ENCODE measurements at places on chromosomes 6 and 20. TPM values are rescaled to one million over a fixed set of nuclear protein-coding genes. Genes with fewer than 3 reads are reported as not detected.

DNA sequence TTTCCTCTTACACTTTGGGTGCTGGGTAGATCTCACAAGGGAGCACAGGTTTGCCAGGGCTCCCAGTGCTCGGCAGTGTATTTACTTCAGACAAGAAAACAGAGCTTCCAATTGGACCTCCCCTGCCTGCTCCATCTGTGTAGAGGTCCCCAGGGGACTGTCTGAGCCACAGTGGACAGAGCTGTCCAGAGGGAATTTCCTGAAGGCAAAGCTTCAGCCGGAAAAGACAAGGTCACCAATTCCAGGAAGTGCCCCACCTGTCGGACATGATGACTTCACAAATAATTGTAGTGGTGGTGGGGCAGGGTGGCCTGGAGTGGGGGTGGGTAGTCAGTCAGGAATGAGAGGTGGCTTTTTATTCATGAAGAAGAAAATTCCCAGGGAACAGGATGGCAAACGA lies 18.6 kb downstream of the ADGRF5 start:
- H3K4me3 ChIP-seq = no peak overlapping the region
- no peak for DNase-seq
- H3K27ac ChIP-seq = no peak overlapping the region

Gene PCNA
- total RNA-seq = 21.6 TPM

Gene GDAP1L1
- not detected for total RNA-seq

- no peak overlapping the region for H3K27ac ChIP-seq
- H3K4me1 ChIP-seq = peaks cover 4% of the 10 kb centered on the region
- H3K27me3 ChIP-seq = no peaks in the 10 kb centered on the region
- no peak overlapping the region for H3K4me3 ChIP-seq
Observed at GRCh38 chr6:37731371-37731770, 33.7 kb upstream of the MDGA1 start.

- no peaks in the 10 kb centered on the region for H3K36me3 ChIP-seq
- H3K27me3 ChIP-seq = no peaks in the 10 kb centered on the region
- H3K27ac ChIP-seq = no peak overlapping the region
- no peak overlapping the region for H3K4me3 ChIP-seq
Observed at GRCh38 chr6:18306977-18307376, 42.6 kb upstream of the DEK start.

GRCh38 chr20:25120457-25120856 lies 38.5 kb upstream of the VSX1 start:
- H3K4me3 ChIP-seq = no peak overlapping the region
- DNase-seq = no peak
- H3K36me3 ChIP-seq = no peaks in the 10 kb centered on the region
- H3K27ac ChIP-seq = no peak overlapping the region
- no peaks in the 10 kb centered on the region for H3K27me3 ChIP-seq

Data from naive thymus-derived CD4-positive, alpha-beta T cell (primary cell).